T-cell (primary cell): ENCODE measurements at places on chromosomes 13 and 19. TPM values are rescaled to one million over a fixed set of nuclear protein-coding genes. Genes with fewer than 3 reads are reported as not detected.

CBY2 gene
- 0.49 TPM for total RNA-seq

DNA sequence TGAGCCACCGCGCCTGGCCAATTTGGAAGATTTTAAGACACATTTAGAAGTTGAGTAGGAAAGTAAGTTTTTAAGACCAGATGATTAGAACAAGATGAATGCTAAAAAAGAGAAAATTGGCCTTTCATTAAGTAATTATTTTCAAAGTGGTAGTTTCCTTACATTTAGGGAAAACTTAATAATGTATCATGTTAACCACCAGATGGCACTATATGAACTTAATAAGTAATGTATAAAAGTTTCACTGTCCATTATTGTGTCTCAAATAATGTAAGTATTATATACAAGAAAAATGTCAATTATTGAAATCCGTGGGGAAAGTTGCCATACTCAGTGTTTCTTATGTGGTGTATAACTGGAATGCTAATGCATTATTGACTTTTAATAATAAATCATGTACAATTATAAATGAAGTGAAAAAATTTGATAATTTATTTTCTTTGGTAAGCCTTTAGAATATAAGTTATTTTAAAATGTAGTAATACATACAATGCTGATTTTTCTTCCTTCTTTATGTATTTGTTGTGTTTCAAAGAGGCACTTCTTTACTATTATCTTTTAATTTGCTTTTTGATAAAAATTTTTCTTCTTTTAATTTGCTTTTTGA, 29.2 kb downstream of the COG6 start:
- no peak for DNase-seq

DNA sequence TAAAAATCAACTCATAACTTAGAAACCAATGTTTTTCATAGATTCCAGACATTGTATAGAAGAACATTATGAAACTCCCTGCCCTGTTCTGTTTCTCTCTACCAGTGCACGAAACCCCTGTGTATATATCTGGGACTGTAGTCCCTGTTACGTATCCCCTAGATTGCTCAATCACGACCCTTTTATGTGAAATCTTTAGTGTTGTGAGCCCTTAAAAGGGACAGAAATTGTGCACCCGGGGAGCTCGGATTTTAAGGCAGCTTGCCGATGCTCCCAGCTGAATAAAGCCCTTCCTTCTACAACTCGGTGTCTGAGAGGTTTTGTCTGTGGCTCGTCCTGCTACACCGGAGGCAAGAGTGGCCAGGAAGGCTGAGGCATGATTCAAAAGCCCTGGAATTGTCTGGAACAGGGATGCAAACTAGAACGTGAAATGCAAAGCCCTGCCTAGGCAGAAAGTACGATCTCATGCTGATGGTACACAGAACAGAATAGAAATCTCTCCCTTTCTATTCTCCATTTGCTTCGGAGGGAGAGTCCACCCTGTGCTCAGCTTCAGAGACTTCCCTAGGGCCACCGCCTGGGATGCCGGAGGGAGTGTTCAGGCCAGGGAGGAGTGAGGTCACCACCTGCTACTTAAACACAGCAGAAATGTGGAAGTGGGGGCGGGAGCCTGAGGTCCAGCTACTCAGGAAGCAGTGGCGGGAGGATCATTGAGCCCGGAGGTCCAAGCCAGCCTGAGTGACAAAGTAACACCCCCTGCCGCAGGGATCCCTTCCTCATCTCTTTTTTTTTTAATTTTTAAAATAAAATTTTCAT, 758 bp upstream of the ZNF888 start:
- DNase-seq, result no peak

C19orf73 gene
- 2.4 TPM for total RNA-seq

CKM gene
- total RNA-seq, result not detected

ATXN8OS gene
- not detected for total RNA-seq

GRK1 gene
- not detected for total RNA-seq

DNA sequence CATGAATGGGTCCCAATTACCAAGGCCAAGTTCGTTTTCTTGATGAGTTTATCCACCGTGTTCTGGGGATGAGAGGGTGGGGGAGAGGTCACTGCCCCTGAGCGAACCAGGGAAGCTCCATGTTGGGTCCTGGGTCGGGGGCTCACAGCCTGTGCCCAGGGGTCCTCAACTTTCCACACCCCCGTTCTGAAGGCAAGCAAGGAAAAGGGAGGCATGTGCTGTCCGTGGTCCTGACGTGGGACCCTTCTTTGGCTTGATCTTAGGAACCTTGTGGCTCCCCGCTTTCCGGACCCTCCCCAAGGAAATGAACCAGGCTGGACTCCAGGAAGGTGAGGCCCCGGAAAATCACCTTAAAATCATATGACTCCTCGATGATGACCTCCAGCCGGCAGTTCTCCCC, 18.2 kb upstream of the MEIS3 start:
- DNase-seq, result no peak

- DNase-seq, result no peak
Observed at GRCh38 chr19:3880471-3881271, at the start of gene ATCAY. TSS of gene ATCAY (plus strand) at chr19:3880685. CDS start at chr19:3885768, 5,083 bp downstream.

ADGRE2 gene
- total RNA-seq, result 5.4 TPM

GRCh38 chr19:44476559-44477408, 23.5 kb downstream of the ZNF180 start:
- DNase-seq, result no peak

- no peak for DNase-seq
Observed at GRCh38 chr13:94712287-94712811, at the start of gene SOX21. TSS of gene SOX21 (minus strand) at chr13:94712545. CDS start at chr13:94712049, 496 bp downstream.

DNA sequence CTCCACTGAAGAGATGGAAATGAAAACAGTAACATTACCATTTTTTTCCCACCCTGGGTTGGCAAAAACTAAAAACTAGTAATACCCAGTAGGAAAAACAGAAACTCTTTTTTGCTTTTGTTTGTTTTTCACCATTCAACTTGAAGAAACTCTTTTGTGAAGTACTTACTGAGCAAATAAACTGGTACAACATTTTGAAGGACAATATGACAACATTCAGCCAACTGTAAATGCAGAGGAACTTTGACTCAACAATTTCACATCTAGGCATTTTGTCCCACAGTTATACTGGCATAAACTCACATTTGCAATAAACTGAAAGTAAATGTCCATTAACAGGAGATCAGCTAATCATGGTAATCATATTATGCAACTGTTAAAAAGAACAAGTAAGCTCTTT, 152.5 kb downstream of the RNF17 start:
- DNase-seq, result no peak

LMTK3 gene
- total RNA-seq, result 19.3 TPM

PIK3R2 gene
- 23.7 TPM for total RNA-seq

DNA sequence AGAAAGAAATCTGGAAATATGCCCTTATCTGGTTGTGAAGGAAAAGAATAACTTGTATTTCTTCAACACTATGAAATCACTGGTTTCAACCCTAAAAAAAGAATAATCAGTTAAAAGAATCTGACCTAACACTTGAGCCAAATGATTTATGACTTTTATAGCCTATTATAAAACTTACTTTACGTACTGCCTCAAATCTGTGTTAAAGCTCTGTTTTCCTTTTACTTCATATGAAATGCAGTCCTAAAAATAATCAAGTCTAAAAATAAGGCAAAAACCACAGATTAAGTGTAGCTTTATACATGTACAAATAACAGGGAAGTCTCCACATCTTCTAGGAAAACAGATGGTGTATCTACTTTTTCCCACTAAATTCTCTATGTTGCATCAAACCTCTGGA, 101.3 kb downstream of the VWA8 start:
- no peak for DNase-seq

DNA sequence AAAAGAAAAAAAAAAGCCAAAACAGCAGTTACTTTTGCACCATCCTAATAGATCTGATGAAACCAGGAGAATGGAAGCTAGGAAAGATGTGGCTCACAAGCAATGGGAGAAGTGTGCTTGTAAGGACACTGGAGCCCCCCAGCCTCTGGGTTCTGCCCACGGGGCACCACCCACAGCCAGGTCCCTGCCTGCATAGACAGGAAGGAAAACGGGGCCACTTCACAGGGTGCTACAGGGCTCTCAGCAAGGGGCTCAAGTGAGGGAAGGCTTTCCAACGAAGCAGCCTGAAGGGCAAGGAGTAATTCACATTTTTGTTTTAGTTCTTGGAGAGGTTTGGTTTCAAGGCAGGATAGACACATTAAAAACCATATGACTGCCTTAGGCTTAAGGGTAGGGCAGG, 42.7 kb downstream of the BRD4 start:
- no peak for DNase-seq

DNA sequence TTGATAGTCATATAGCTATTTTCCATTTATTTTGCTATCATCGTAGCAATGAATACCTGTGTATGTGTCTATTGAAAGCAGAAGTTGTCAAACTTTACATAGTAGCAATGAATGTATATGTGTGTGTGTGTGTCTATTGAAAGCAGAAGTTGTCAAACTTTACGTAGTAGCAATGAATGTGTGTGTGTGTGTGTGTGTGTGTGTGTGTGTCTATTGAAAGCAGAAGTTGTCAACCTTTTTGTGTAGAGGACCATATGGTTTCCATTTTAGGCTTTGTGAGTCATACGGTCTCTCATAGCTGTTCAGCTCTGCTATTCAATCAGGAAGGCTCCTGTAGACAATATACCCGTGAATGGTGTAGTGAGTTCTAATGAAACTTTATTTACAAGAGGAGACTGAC, 20.8 kb downstream of the NLRP4 start:
- DNase-seq, result no peak

SLC1A6 gene
- not detected for total RNA-seq

GRCh38 chr13:105907319-105908019, 628.0 kb downstream of the EFNB2 start:
- no peak for DNase-seq

DNA sequence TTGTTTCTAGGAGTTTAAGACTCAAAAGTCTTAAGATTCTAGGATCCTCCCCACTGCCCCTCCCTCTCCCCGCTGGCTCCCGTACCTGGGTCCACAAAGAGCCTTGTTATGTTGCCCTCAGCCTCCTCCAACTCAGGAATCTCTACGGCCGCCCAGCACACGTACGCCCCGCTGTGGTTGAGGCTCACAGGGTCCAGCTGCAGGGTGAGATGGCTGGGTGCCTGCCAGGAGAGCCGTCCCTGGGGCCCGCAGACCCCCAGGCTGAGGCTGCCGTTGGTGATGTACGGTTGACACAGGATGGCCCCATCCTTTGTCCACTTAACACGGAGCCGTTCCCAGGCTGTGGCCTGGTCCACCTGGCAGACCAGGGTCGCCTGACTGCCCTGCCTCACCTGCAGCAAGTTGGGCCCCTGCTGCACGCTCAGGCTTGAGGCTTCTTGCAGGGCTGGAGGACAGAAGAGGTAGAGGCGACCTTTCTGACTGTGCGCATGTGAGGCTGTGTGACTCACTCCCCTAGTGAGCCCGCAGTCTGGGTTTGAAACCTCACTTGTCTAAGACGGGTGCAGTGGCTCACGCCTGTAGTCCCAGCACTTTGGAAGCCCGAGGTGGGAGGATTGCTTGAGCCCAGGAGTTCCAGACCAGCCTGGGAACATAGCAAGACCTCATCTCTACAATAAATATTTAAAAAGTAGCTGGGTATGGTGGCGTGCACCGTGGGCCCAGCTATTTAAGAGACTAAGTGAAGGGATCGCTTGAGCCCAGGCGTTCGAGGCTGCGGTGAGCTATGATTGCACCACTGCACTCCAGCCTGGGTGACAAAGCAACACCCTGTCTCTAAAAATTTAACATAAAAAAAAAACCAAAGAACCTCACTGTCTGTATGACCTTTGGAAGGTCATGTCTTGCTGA, 4.0 kb downstream of the TMIGD2 start:
- DNase-seq, result no peak

DNA sequence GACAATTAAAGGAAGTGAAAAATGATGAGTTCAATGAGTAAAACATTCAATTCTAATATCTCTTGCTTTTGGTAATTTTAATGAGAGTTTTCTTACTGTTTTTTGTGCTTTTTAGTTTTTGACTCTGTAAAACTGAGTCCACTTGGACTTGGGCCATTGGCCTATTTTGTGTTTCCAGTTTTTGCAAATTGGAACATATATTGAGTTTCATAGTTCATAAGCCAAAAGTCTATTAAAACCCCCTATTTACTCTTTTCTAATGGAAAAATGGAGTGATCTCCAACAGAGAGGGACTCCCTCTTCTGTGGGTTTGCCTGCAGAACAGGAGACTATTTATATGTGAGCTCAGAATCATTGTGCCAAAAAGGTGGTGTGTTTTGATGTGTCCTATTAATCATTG, 219.7 kb upstream of the SPRY2 start:
- DNase-seq, result no peak

- DNase-seq, result no peak
Observed at GRCh38 chr13:82634946-82635345, 1247.3 kb downstream of the SLITRK1 start.

GRCh38 chr13:93218583-93218982, 8.0 kb upstream of the GPC6 start:
- DNase-seq, result no peak

ZNF765 gene
- total RNA-seq, result 13.9 TPM

ZNF607 gene
- total RNA-seq, result 6.0 TPM

DNA sequence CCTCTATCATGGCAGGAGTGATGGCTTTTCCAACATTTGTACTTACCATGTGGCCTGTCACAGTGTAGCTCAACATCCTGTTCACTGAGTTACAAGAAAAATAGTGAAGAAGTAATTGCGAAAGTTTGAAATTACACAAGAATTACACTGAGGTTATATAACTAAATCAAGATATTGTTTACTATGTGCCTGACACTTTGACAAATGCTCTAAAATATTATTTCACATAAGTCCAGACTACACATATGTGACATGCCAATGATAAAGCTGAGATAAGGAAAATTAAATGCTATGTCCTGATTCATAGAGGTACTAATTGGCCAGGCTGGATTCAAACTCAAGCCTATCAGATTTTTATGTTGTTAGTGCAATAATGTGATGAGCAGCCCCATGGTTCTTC, 451.7 kb downstream of the PCDH9 start:
- no peak for DNase-seq

- DNase-seq, result no peak
Observed at GRCh38 chr13:68584776-68585175, 1354.6 kb upstream of the PCDH9 start.

CA11 gene
- total RNA-seq, result 10.7 TPM

- no peak for DNase-seq
Observed at GRCh38 chr13:36882829-36883390, 37.1 kb downstream of the SMAD9 start.

FCER2 gene
- total RNA-seq, result 2.5 TPM

DNA sequence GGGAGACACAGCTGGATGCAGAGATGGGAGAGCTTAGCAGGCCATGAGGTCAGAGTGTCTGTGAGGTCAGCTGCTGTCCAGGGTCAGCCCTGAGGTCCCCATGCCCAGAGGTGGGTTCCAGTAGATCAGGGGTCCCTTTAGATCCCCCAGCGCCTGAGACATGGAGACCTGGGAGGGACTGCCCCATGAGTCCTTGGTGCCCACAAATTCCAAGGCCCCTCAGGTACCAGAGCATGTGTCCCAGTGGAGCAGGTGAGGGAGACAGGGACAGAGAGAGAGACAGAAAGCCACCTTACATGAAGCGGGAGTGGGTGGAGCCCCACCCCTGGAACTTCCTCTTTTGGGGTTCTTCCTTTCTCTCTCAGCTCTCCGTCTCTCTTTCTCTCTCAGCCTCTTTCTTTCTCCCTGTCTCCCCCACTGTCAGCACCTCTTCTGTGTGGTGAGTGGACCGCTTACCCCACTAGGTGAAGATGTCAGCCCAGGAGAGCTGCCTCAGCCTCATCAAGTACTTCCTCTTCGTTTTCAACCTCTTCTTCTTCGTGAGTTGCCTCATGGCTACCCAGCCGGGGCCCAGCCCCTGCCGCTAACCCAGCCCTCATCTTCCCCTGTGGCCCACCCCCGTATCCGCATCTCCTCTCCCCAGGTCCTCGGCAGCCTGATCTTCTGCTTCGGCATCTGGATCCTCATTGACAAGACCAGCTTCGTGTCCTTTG, at the start of gene CD37:
Gene CD37 (plus strand): TSS at position 336 of the 713 bp plus-strand sequence. CDS start 135 bp downstream, at position 471.
- DNase-seq, result peak; percentile 60

PNMA8B gene
- 0.44 TPM for total RNA-seq

- DNase-seq, result no peak
Observed at GRCh38 chr13:88115976-88116375, 444.8 kb downstream of the SLITRK5 start.
